Activated CD4-positive, alpha-beta T cell treated with anti-CD3 and anti-CD28 coated beads, Interleukin-2, amount 10 ng/mL, durations not matched to agents 24 days and 14 days (primary cell): ENCODE measurements at places on chromosomes 5 and 9. TPM values are rescaled to one million over a fixed set of nuclear protein-coding genes. Genes with fewer than 3 reads are reported as not detected.

Gene ARL14EPL
- total RNA-seq: not detected in 2 replicates

Gene FCN2
- not detected in 2 replicates for total RNA-seq

Gene BTNL9
- 0.23 TPM in 1 of 2 replicates, not detected in the other for total RNA-seq

Gene CORO2A
- total RNA-seq: 0.92 and 1.4 TPM in 2 replicates

Gene IL3
- total RNA-seq: 67.7 and 71.3 TPM in 2 replicates

Gene TMEM232
- 1.6 TPM in 2 replicates for total RNA-seq

Gene PRSS3
- total RNA-seq: not detected in 2 replicates

Gene PCDH1
- total RNA-seq: 0.17 TPM in 1 of 2 replicates, not detected in the other

Gene NIM1K
- total RNA-seq: 0.82 and 0.97 TPM in 2 replicates

Gene SLC1A3
- not detected in 2 replicates for total RNA-seq

Gene PCDHB6
- total RNA-seq: not detected in 2 replicates

Gene IRX2
- total RNA-seq: not detected in 2 replicates

Gene RNF224
- not detected in 2 replicates for total RNA-seq

Gene KIF24
- total RNA-seq: 5.9 and 6.2 TPM in 2 replicates

Gene PNPLA7
- 1.2 and 1.7 TPM in 2 replicates for total RNA-seq

Gene PCDHGA2
- total RNA-seq: 0.07 and 0.12 TPM in 2 replicates

Gene OLFM1
- 0.19 and 0.35 TPM in 2 replicates for total RNA-seq

Gene PCDHGA1
- total RNA-seq: 0.07 and 0.09 TPM in 2 replicates

Gene SGCD
- total RNA-seq: not detected in 2 replicates

Gene HEMGN
- total RNA-seq: 0.38 and 0.54 TPM in 2 replicates

Gene OR1L8
- total RNA-seq: not detected in 2 replicates

Gene ORM2
- total RNA-seq: not detected in 2 replicates

Gene TRPM6
- total RNA-seq: 0.05 TPM in 1 of 2 replicates, not detected in the other

Gene RIC1
- total RNA-seq: 20.2 and 20.4 TPM in 2 replicates

Gene C8G
- total RNA-seq: 0.69 and 1.7 TPM in 2 replicates

Gene GFI1B
- not detected in 2 replicates for total RNA-seq

Gene DRD1
- 0.07 TPM in 1 of 2 replicates, not detected in the other for total RNA-seq

Gene OSMR
- total RNA-seq: not detected in 2 replicates

Gene GALNT12
- 2.8 and 3.6 TPM in 2 replicates for total RNA-seq

Gene RAD17
- 22.7 and 26.8 TPM in 2 replicates for total RNA-seq

Gene SPACA9
- total RNA-seq: 0.91 and 0.92 TPM in 2 replicates

Gene CATSPER3
- total RNA-seq: 0.54 and 0.64 TPM in 2 replicates
